Neural progenitor cell (in vitro differentiated cells): ENCODE measurements at places on chromosomes 1 and 21. TPM values are rescaled to one million over a fixed set of nuclear protein-coding genes. Genes with fewer than 3 reads are reported as not detected.

DNA sequence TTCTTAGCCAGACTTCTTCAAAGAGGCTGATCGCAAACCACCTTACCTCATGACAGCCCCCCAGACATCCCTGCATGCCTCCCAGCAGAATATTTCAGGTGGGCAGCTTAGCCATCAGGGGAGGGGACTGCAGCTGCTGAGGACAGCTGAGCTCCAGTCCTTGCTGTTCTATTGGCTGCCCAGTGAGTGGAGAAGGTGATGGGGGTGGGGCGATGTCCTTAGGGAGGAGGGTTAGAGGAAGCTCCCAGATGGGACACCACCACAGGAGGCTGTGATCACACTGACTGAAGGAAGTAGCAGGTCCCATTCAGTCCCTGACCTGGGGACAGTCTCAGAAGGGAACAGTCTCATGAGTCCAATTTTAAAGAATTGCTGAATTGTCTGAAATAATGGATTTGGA, 38.3 kb downstream of the GJA5 start:
- H3K27ac ChIP-seq: no peak overlapping the region
- H3K4me1 ChIP-seq: peaks cover 8% of the 10 kb centered on the region
- DNase-seq: peak; percentile 13
- H3K36me3 ChIP-seq: no peaks in the 10 kb centered on the region
- H3K27me3 ChIP-seq: no peaks in the 10 kb centered on the region

Gene NBPF10
- 0.71 TPM in 2 replicates for total RNA-seq

Gene THBS3
- total RNA-seq: 19.3 and 30.4 TPM in 2 replicates

- peaks cover 19% of the 10 kb centered on the region for H3K4me1 ChIP-seq
- no peaks in the 10 kb centered on the region for H3K36me3 ChIP-seq
- H3K4me3 ChIP-seq: no peak overlapping the region
- no peaks in the 10 kb centered on the region for H3K27me3 ChIP-seq
- DNase-seq: no peak
- H3K27ac ChIP-seq: no peak overlapping the region
Measured at GRCh38 chr1:154802982-154803920, 66.8 kb downstream of the KCNN3 start.

DNA sequence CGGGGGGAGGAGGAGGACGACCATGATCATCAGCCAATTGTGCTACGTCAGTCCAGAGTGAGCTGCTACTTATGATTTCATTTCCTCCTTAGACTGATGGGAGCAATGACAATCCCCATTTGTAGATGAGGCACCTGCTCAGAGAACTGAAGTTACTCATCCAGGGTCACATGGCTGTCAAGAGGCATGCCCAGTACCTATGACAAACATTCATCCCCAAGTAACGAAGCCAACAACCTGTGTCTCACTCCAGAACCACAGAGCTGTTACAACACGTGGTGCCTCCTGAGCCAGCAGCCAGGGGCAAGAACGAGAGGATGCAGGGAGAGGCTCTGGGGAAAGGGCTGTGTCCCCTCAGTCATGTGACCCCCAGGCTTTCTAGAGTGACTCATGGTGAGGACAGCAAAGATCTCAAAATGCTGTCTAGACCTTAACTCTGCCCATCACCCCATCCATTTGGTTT, 93.6 kb downstream of the SIM2 start:
- peaks cover 20% of the 10 kb centered on the region for H3K4me1 ChIP-seq
- no peak for DNase-seq
- H3K27me3 ChIP-seq: peaks cover 65% of the 10 kb centered on the region

GRCh38 chr1:217564207-217564606, 66.7 kb downstream of the GPATCH2 start:
- DNase-seq: no peak
- no peaks in the 10 kb centered on the region for H3K4me1 ChIP-seq
- H3K27me3 ChIP-seq: no peaks in the 10 kb centered on the region
- H3K27ac ChIP-seq: no peak overlapping the region
- no peaks in the 10 kb centered on the region for H3K36me3 ChIP-seq

Gene FCRL1
- not detected in 2 replicates for total RNA-seq

- no peak overlapping the region for H3K4me3 ChIP-seq
- no peaks in the 10 kb centered on the region for H3K4me1 ChIP-seq
- H3K27ac ChIP-seq: no peak overlapping the region
- no peaks in the 10 kb centered on the region for H3K27me3 ChIP-seq
Measured at GRCh38 chr21:31667639-31668038, 8.1 kb downstream of the SOD1 start.

DNA sequence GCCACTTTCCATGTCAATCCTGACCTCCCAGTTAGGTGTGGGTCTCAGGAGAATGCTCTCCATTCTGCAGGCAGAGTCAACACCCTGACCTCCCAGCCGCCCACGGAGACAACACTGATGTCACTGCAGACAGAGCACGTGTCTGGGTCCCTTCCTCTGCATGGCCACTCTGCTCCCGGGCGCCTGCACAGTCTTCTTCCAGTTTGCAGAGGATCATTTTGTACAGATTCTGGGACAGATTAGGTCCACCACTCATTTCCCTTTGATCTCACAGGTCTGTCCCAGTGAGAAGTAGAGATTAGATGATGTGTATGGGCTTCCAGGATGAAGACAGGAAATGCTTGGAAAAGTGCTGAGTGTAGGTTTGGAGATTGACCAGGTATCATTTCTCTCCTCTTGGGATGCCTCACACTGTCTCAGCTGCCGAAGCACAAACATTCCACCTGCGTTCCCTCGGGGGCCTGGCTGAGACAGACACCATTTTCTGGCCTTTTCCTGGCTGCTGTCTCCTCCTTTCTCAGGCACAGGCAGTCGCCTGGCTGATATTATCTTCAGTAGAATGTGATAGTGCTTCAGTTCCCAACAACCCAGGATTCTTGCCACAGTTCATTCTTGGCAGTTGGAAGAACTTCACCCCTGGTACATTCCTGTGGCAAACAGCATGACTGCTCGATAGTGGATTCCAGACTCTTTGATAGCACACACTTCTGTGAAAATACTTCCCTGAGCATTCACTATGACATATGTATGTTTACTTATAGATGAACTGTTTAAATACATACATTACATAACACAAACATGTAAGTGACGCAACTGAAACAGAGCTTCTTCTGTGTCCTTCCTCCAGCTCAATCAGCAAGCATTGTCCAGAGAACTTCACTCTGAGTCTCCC, 7.9 kb downstream of the MYBPHL start:
- H3K36me3 ChIP-seq: no peaks in the 10 kb centered on the region
- no peak for DNase-seq
- no peak overlapping the region for H3K4me3 ChIP-seq
- peaks cover 5% of the 10 kb centered on the region for H3K4me1 ChIP-seq

DNA sequence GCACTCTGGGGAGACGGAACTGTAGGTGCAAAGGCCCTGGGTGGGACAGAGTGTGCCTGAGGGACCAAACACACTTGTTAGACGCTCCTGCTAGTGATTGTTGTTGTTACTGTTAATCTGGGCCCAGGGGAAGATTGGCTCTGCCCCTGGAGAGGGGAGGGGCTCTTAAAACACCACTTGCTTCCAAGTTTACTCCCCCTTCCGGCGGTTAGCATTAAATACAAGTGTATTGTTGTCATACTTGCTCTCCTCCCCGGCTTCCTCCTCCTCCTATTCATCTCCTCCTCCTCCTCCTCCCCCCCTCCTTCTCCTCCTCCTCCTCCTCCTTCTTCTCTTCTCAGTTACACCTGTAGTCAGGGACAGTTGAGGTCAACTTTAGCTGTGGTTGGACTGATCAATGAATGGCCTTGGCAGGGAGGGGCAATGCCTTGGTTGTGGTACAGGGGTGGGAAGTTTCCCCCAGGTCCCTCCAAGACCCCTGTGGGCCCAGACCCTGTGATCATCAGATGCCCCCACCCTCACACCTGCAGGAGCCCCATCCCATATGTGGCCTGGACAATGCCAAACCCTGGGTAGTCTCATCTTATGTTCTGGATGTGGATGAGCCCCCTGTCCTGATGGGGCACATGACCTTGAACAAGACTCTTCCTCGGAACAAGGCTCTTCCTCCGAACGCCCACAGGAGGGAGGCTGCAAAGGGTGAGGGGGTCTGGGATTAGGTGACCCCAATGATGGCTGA, 217.3 kb downstream of the PTPRU start:
- H3K4me3 ChIP-seq: no peak overlapping the region
- H3K36me3 ChIP-seq: no peaks in the 10 kb centered on the region
- H3K4me1 ChIP-seq: peaks cover 10% of the 10 kb centered on the region
- H3K27ac ChIP-seq: no peak overlapping the region
- peak; percentile 83 for DNase-seq
- H3K27me3 ChIP-seq: no peaks in the 10 kb centered on the region

Gene LDLRAP1
- total RNA-seq: 6.5 and 8.6 TPM in 2 replicates

DNA sequence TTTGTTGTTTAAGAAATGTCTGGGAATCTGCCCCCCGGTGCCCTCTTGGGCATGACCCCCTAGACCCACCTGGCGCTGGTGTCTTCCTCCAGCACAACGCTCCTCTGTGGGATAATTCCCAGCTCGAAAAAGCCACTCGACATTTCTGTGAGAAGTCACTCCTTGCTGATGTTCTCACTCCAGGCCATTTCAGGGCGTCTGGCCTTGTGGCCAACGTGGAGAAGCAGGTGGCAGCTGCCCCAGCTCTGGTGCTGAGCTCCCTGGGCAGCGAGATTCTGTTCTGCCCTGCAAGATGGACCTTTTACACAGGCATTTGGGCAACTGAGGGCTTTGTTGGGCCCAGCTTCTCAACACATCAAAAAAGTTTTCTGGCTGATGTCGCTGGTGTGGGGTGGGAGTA, 147.7 kb upstream of the WNT4 start:
- H3K27me3 ChIP-seq: peaks cover 2% of the 10 kb centered on the region
- no peak for DNase-seq
- H3K4me3 ChIP-seq: no peak overlapping the region
- H3K36me3 ChIP-seq: no peaks in the 10 kb centered on the region

- H3K27me3 ChIP-seq: no peaks in the 10 kb centered on the region
- no peak overlapping the region for H3K4me3 ChIP-seq
- DNase-seq: no peak
- H3K27ac ChIP-seq: no peak overlapping the region
- H3K36me3 ChIP-seq: peaks cover 3% of the 10 kb centered on the region
- H3K4me1 ChIP-seq: peaks cover 10% of the 10 kb centered on the region
Measured at GRCh38 chr1:211951856-211952255, 83.5 kb downstream of the INTS7 start.

DNA sequence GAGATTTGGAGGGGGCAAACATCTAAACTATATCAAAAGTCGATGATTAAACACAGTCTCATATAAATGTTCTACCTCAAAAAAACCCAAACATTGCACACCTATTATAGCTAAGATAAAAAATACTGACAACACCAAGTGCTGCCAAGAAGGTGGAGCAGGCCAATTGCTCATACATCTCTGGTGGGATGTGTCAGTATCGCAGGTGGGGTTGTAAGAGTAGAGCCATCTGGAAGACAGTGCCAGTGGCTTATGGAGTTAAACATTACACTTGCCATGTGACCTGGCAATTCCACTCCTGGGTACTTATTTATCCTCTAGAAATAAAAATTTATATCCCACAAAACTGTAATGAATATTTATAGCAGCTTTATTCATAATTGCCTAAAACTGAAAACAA, 213.4 kb downstream of the DISC1 start:
- H3K4me1 ChIP-seq: no peaks in the 10 kb centered on the region
- no peaks in the 10 kb centered on the region for H3K27me3 ChIP-seq
- H3K36me3 ChIP-seq: no peaks in the 10 kb centered on the region
- no peak overlapping the region for H3K27ac ChIP-seq
- H3K4me3 ChIP-seq: no peak overlapping the region

Gene OR2L3
- not detected in 2 replicates for total RNA-seq

Gene UTS2
- not detected in 2 replicates for total RNA-seq

GRCh38 chr1:50488356-50488755, 65.1 kb upstream of the DMRTA2 start:
- H3K4me3 ChIP-seq: no peak overlapping the region
- H3K4me1 ChIP-seq: no peaks in the 10 kb centered on the region
- no peak overlapping the region for H3K27ac ChIP-seq
- H3K36me3 ChIP-seq: no peaks in the 10 kb centered on the region
- no peaks in the 10 kb centered on the region for H3K27me3 ChIP-seq

GRCh38 chr1:201448990-201449389, 20.0 kb downstream of the PHLDA3 start:
- no peaks in the 10 kb centered on the region for H3K36me3 ChIP-seq
- no peak for DNase-seq
- H3K4me1 ChIP-seq: peaks cover 21% of the 10 kb centered on the region
- H3K27me3 ChIP-seq: no peaks in the 10 kb centered on the region
- no peak overlapping the region for H3K4me3 ChIP-seq
- H3K27ac ChIP-seq: no peak overlapping the region

Gene MAP3K21
- 4.2 and 5.4 TPM in 2 replicates for total RNA-seq

DNA sequence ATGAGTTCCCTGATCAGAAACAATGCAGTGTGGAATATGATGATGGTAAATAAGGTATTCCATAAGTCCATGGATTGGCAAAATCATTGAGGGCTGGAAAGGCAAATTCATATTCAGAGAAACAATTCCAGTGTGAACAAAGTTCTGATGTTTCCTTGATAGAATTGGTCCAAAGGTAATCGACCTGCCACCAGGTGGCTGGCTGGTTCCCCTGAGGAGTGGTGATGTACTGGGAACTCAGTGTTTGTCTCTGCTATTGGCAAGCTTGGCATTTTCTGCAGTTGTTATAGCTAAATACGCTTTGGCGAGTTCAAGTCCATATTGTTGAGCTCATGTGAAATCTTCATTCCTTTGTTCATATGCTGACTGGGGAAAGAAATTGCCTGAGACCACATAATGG, 165.5 kb upstream of the PTGFR start:
- H3K27me3 ChIP-seq: peaks cover 40% of the 10 kb centered on the region
- no peak overlapping the region for H3K27ac ChIP-seq
- H3K4me1 ChIP-seq: no peaks in the 10 kb centered on the region
- no peak overlapping the region for H3K4me3 ChIP-seq
- H3K36me3 ChIP-seq: no peaks in the 10 kb centered on the region
- no peak for DNase-seq

GRCh38 chr1:73097917-73098316, 815.6 kb upstream of the NEGR1 start:
- H3K36me3 ChIP-seq: no peaks in the 10 kb centered on the region
- H3K4me1 ChIP-seq: no peaks in the 10 kb centered on the region

GRCh38 chr1:111691886-111692285, 47.3 kb downstream of the INKA2 start:
- DNase-seq: no peak
- no peaks in the 10 kb centered on the region for H3K36me3 ChIP-seq
- no peak overlapping the region for H3K4me3 ChIP-seq

GRCh38 chr1:101290922-101291561, 54.2 kb downstream of the S1PR1 start:
- no peak overlapping the region for H3K27ac ChIP-seq
- DNase-seq: no peak
- H3K36me3 ChIP-seq: no peaks in the 10 kb centered on the region
- H3K4me3 ChIP-seq: no peak overlapping the region
- peaks cover 12% of the 10 kb centered on the region for H3K4me1 ChIP-seq
- no peaks in the 10 kb centered on the region for H3K27me3 ChIP-seq

DNA sequence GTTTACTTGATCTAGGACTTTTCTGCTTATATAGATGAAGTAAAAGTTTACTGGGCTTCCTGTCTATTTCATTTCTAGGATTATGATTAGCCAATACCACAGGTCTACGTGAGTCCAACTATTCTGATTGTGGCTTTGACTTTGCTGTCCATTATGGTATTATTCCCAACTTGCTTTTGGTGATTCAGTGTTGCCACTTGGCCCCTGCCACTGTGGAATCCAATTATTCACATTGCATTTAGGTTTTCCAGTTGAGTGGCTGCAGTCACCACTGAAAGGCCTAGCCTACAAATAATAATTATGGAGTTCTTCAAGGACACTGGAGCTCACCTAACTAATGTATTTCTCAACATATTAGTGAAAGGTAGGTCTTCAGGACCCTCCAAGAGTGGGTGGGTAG, 574.3 kb upstream of the USP24 start:
- H3K4me1 ChIP-seq: peaks cover 16% of the 10 kb centered on the region
- no peaks in the 10 kb centered on the region for H3K27me3 ChIP-seq

GRCh38 chr21:42586406-42586805, 67.0 kb upstream of the PDE9A start:
- no peaks in the 10 kb centered on the region for H3K36me3 ChIP-seq
- no peaks in the 10 kb centered on the region for H3K27me3 ChIP-seq
- no peak for DNase-seq
- H3K4me1 ChIP-seq: peaks cover 6% of the 10 kb centered on the region
- H3K27ac ChIP-seq: no peak overlapping the region
- no peak overlapping the region for H3K4me3 ChIP-seq
